ENCODE measurements at places on chromosomes 2 and 18.

GRCh38 chr2:48415836-48416515 lies 114.0 kb upstream of the STON1 start:
- DNase-seq = no peak

- DNase-seq = no peak
Observed at GRCh38 chr18:48729404-48729803, 190.6 kb downstream of the CTIF start.

DNA sequence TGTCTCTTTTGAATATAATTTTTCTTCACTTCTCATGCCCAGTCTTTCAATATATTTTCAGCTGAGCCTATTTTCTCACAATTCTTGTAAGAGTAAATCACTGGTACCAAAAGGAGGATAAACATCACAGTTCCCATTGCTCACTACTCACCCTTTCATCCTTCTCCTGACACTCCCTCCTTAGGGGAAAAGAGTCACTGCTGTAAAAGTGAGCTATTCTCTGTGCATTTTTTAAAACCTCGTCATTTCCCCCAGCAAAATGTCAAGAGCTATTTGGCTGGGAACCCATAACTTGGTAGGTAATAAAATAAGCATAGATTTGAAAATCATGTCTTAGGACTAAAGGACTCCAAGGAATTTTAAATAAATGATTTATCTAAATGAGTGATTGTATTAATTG lies 340.1 kb upstream of the GYPC start:
- no peak for DNase-seq

- no peak for DNase-seq
Observed at GRCh38 chr2:118309257-118309945, 221.1 kb downstream of the INSIG2 start.

- DNase-seq = no peak
Observed at GRCh38 chr2:175964195-175964594, 37.9 kb downstream of the LNPK start.

DNA sequence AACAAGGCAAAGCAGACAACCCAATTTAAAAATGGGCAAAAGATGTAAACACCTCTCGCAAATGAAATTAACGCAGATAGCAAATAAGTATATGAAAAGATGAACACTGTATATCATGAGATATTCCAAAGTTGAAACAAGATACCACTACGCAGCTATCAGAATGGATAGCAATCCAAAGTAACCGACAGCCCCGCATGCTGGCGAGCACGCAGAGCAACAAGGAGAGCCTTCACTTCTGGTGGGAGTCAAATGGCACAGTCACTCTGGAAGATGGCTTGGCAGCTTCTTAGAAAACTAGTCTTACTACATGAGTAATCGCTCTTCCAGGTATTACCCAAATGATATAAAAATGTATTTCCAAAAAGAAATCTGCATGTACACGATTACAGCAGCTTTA lies 1.4 kb downstream of the NDUFA10 start:
- no peak for DNase-seq

GRCh38 chr2:213934560-213934959 lies 476.3 kb upstream of the VWC2L start:
- no peak for DNase-seq

GRCh38 chr2:176193048-176193447 lies 4.6 kb downstream of the HOXD1 start:
- no peak for DNase-seq

GRCh38 chr2:96537734-96538486 lies 1.4 kb downstream of the ARID5A start:
- DNase-seq = peak; percentile 21

- no peak for DNase-seq
Observed at GRCh38 chr2:128867936-128868636, 549.4 kb upstream of the HS6ST1 start.

GRCh38 chr18:25284281-25284680 lies 67.7 kb downstream of the ZNF521 start:
- no peak for DNase-seq

DNA sequence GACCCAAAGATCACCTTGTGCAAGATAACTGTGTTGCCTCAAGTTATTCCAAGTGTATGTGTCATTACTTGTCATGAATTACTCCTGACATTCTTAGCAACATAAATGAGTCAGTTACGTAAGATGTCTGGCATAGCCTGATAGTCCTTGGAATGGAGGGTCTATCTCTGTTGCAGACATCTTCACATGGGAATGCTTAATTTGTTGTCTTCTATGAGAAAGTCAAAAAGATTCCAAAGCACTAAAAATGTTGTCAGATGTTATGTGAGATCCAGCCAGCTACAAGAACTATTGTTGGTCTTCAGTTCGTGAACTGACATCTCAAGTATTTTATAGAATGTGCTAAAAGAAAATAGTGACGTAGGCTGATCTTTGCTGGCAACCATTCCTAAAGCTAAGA lies 178.2 kb upstream of the RASGRP3 start:
- DNase-seq = no peak

GRCh38 chr2:68512326-68512725 lies 44.9 kb downstream of the APLF start:
- no peak for DNase-seq

DNA sequence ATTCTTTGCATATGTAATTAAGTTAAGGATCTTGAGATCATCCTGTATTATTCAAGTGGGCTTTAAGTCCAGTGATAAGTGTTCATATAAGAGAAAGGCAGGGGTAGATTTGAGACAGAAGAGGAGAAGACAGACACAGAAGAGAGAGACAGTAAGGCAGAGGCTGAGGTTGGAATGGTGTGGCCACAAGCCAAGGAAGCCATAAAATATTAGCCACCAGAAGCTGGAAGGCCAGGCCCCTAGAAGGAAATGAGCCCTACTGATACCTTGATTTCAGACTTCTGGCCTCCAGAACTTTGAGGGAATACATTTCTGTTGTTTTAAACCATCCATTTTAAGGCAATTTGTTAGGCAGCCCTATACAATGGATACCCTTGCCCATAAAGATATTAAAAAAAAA lies 66.9 kb upstream of the DLX2 start:
- no peak for DNase-seq

DNA sequence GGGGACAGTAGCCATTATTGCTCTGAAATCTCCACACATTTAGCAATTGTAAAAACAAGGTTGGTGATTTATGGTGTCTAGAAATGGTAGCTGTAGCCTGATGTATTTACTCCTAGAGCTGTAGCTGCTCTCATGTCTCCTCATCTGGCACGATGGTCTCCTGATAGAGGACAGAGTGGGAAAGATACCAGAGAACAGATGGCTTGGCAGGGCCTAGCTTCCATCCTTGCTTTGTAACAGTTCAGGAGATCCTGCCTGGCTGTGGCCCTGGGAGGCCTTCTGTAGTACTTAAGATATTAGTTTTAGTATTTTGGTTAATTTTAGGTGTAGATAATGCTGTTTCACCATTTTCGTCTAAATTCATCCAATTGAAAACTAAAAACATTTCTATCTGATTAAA lies 6.7 kb downstream of the ATG16L1 start:
- DNase-seq = no peak

DNA sequence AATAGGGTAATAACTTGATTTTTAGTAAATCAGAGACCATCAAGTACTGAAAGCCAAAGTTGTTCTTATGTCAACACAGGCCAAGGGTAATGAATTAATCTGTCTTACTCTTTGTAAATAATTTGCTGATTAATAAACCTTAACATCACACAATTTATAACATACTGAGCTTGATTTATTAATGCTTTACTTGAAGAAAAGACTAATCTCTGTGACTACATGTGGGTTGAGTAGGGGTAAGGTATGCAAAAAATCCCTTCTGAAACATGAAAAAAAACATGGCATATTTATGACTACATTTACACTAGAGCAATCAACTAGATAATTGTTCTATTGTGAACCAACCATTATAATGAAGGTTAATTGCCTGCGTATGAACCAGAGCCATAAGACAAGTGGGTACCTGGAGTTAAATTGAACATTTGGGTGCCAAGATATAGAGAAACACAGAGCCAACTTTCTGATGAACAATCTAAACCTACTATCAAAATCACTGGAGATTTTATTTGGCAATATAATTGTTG lies 67.7 kb upstream of the GRB14 start:
- DNase-seq = no peak

- no peak for DNase-seq
Observed at GRCh38 chr2:218394298-218395089, 5.2 kb upstream of the CTDSP1 start.

GRCh38 chr2:196329959-196330358 lies 158.6 kb upstream of the STK17B start:
- DNase-seq = no peak

- DNase-seq = no peak
Observed at GRCh38 chr18:25074925-25075324, 277.0 kb downstream of the ZNF521 start.

GRCh38 chr2:14615121-14615520 lies 17.4 kb upstream of the LRATD1 start:
- DNase-seq = no peak

DNA sequence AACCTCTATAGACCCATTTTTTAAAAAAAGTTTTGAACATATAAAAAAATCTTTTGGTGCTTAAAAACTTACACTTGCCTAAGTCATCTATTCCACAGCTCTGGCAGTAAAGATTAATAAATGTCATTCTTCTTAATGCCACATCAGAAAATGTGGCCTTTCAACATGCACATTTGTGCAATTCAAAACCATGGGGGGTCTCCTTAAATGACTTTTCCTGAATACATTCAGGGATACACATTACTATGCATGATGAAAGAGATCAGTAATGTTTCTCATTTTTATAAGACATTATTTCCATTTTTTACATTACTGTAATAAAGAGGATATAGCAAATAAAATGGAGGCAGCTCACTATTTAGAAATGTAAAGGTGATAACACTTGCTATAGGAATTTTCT lies 142.3 kb downstream of the RBM43 start:
- no peak for DNase-seq

GRCh38 chr2:63497576-63497975 lies 90.7 kb downstream of the WDPCP start:
- no peak for DNase-seq

GRCh38 chr2:12314127-12314760 lies 402.5 kb upstream of the TRIB2 start:
- peak; percentile 11 for DNase-seq

DNA sequence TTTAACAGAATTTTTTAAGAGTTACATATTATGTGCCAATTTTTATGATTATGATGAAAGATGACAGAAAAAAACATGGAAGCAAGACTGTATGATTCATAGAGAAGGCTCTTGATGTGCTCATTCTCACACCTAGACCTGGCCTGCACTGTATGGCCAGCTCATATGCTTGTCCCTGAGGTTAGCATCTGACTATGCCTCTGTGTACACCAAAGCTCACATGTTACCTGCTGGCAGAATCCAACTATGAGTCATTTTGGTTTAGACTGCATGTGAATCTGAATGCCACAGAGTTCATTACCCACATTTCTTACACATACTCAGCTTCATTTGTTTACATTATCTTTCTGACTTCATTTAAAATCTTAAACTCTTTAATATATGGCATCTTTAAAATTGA lies 139.0 kb downstream of the DSC3 start:
- no peak for DNase-seq

- no peak for DNase-seq
Observed at GRCh38 chr2:37790462-37790861, 119.0 kb upstream of the CDC42EP3 start.

- no peak for DNase-seq
Observed at GRCh38 chr2:128414946-128415778, 96.5 kb upstream of the HS6ST1 start.

GRCh38 chr2:950080-950966 lies at the start of gene SNTG2:
TSS of gene SNTG2 (plus strand) at chr2:950849. CDS start at chr2:950997, 148 bp downstream.
- DNase-seq = peak; percentile 43

DNA sequence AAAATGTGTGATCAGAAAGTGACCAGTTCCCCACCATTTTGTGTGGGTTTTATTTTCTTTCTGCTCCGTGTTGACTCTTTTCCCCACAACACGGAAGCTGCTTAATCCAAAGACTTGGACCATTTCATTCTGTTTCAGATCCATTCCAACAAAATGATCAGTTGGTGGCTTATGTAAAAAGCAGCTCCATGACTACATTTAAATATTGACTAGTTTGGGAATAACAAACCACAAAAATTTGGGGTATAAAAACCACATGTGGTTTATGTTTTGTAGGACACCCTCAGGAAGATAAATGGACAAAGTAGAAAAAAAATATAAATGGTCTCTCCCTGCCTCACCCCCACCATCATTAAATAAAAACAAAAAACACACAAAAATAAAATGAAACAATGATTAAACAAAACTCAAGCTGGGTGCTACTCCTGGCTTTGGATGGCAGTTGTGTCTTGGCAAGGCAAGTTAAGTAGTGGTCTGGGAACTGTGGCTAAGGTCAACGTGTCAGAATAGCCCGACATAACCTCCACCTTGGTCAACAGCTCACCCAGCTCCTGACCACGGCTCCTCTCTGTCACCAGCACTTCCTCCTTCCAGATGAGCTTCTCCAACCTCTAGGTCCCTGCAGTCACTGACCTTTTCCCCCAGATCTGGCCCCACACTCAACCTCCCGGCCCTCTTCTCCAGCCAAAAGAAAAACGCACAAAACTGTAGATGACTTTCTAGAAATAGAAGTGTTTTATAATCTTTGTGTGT lies 12.8 kb upstream of the WIPF1 start:
- no peak for DNase-seq

DNA sequence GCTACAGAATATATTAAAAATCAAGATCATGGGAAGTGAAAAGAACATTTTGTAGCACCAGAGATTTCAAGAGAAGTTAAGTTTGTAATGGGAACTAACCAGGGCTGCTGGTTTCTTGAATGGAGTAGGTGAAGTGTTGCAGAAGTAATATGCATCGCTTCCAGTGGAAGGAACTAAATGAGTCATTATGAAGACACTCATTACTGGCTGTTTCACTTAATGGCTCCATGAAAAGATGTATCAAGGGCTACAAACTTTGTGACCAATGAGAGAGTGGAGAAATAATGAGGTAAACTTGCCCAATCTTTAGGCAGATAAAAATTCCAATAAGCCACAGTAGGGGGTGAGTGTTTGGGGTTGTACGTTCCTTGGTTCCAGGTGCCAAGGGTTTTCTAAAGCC lies 380.4 kb upstream of the POU3F3 start:
- no peak for DNase-seq

- DNase-seq = no peak
Observed at GRCh38 chr2:168920504-168921157, 19.5 kb downstream of the G6PC2 start.

DNA sequence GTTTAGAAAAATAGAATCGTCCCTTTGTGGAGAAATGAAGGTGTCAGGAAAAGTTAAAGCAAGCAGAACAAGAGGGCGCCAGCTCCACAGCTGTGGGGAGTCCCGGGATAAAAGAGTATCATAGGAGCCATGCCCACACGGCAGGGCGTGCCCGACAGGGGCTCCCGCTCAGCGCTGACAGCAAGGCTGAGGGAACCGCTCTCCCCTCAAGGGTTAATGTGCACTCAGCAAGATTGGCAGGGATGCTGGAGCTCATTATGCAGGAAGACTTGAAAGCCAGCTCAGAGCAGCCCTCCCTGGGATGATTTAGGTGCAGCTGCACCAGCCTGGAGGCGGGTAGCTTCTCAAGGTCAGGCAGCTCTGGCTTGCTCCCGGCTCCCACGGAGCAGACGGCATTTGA lies 500.2 kb downstream of the EIPR1 start:
- no peak for DNase-seq

- no peak for DNase-seq
Observed at GRCh38 chr2:237132799-237133198, 47.1 kb downstream of the COPS8 start.

GRCh38 chr2:195532255-195532627 lies 124.8 kb upstream of the SLC39A10 start:
- DNase-seq = no peak
